ENCODE measurements at places on chromosomes 2 and 18.

- DNase-seq, result no peak
These were observed 329.5 kb downstream of the CDH2 start for GRCh38 chr18:27847412-27847811.

DNA sequence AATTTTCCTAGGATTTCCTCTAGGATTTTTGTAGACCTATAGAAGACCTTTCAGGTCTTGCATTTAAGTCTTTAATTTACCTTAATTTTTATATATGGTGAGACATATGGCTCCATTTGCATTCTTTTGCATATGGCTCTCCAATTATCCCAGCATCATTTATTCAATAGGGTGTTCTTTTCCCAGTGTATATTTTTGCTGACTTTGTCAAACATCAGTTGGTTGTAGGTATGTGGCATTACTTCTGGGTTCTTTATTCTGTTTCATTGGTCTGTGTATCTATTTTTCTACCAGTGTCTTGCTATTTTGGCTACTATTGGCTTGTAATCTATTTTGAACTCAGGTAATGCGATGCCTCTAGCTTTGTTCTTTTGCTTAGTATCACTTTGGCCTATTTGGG lies 239.8 kb upstream of the CNTNAP5 start:
- DNase-seq, result no peak

- DNase-seq, result no peak
These were observed 14.4 kb upstream of the IGFBP2 start for GRCh38 chr2:216618785-216619184.

DNA sequence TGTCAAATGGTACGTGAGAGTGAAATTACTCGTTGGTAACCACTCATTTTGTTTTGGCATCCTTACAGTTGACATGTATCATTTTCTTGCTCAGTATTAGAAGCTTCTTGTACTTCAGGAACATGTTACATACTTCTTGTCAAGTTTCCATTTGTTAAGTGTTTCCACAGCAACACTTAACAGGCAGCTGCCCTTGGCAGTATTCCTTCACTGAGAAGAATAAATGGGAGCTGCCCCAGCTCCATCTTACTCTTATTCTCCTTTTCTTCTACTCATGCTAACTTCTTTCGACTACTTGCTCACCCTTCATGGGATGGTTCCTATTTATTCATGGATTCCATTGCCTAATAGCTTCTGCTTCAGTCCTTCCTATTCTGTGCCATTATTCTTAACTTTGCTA lies 60.1 kb upstream of the TUBA3E start:
- DNase-seq, result no peak

Data from left forelimb (tissue), 1 donor.